ENCODE measurements at places on chromosomes 3 and 15.

- no peak for DNase-seq
Observed at GRCh38 chr3:45774581-45775521, 21.5 kb downstream of the SLC6A20 start.

- DNase-seq: peak; percentile 74
Observed at GRCh38 chr3:51671734-51672475, 853 bp downstream of the TEX264 start.

- DNase-seq: no peak
Observed at GRCh38 chr15:39846108-39846507, 63.5 kb upstream of the FSIP1 start.

DNA sequence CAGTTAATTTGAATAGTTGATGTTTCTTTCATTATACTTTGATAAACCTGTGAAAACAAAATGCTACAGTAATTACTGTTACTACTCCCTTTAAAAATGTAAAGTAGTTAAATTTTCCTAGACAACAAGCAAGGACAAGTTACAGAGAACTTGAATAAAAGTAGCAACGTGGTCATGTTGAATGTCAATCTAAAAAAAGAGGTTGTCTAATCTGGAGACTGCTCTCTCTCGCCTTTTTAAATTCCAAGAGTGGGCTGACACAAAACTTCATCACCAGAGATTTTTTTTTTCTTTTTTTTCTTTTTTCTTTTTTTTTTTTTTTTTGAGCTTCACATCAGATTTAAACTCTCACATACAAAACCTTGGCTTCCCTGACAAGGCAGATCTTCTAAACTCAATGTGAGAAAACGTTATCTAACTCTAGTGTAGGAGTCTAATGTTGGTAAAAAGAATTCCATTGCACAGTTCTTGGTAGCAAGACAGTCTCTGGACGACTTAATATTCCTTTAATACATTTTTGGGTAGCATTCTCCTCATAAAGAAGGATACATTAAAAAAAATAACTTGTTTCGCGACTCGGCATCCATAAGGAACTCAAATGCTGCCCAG is 4.1 kb downstream of the FOXP1 start:
- no peak for DNase-seq

- peak; percentile 95 for DNase-seq
Observed at GRCh38 chr15:64246364-64247189, 83.8 kb upstream of the PPIB start.

DNA sequence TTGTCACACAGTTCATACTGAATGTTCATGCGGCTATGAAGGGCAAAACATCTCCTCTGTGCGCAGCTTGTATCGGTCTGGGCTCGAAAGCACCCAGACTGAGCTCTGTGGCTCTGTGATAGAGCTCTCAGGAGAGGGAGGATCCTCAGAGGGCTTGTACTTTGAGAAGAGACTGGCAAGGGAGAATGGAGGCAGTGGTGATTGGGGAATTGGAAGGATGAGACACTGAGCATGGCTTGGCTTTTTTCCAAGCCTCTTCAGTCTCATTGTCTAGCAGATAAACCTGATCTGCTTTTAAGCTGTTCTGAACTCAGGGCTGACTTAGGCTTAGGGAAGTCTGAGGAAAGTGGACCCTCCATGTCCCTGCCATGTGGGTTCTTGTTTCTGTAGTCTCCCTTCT is 43.0 kb downstream of the RAD54L2 start:
- no peak for DNase-seq

DNA sequence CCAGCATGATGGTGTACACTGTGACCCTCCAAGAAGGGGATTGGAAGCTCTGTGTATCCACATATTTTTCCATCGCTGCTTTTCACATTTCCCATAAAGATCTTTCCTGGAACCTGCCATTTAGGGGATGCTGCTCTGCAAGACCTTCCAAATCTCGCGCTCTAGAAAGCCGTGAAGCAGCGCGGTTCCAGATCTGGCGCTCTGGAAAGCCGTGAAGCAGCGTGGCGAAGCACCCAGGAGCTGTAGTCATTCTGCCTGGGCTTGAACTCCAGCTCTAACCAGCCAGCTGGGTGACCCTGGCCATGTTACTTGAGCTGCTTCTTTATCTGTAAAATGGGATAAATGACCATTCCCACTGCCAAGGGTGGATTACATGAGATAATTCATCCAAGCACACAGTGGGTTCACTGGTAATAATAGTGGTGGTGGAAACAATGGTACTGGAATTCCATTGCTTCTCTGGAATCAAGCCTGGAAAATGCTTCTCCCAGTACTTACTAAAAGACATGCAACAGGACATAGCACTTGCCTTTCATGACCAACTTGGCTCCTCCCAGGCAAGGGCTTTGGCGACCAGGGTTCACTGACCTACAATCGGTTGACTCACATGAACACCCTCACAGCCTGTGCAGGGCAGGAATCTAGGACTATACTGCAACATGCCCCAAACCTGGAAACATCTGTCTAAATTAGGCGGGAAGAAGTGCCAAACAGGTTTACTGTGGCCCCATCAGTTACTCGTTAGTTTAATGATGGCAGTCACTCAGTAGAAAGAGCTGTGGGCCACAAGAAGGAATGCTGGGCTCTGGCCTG is 70.7 kb downstream of the XXYLT1 start:
- no peak for DNase-seq

GRCh38 chr15:82689147-82689546 is 20.5 kb downstream of the AP3B2 start:
- DNase-seq: no peak

DNA sequence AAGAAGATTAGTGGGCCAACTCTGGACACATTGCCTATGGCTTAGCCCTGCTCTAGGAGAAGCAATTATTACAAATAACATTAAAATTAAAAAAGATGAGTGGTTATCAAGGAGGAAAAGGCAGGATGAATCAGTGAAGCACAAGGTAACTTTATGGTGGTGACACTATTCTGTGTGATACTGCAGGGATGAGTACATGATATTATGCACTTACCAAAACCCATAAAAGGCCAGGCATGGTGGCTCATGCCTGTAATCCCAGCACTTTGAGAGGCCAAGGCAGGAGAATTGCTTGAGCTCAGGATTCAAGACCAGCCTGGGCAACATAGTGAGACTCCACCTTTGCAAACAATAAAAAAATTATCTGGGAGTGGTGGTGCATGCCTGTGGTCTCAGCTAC is 344.3 kb upstream of the CDIN1 start:
- DNase-seq: no peak

- DNase-seq: peak; percentile 16
Observed at GRCh38 chr3:173066044-173067004, 74.7 kb downstream of the SPATA16 start.

GRCh38 chr15:49148727-49149126 is 6.7 kb downstream of the COPS2 start:
- DNase-seq: no peak

DNA sequence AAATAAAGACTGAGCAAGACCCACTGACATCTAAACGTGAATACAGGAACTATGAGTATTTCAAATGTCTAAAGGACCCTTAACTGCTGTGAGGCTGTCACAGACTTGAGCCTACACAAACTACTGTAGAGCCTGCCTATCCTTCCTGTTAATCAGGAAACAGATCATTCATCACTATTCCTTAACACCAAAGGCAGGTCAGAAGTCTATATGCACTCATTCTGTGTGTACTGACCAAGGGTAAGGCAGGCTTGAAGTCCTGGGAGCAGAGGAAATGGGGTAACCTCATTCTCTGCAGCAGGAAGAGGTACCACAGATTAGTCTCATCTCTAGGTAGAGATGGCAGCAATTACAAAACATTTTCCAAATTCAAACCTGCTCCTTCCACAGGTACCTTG is 30.7 kb downstream of the NPTN start:
- DNase-seq: peak; percentile 25

DNA sequence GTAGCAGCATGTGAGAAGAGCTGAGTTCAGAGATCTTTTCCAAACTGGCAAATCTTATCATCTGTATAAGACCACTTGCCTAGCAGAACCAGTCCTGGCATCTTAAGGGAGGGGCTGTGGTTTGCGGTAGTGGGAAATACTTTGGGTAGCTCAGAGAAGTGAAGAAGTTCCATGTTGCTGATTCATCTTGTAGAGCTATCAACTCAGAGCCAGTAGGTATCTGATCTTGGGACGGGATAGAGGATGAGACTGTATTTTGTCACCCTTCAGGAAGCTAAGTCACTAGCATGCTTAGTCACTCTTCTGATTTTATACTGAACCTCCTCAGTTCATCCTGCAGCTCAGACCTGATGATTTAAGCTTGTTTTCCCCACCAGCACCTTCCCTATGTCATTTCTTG is 211.4 kb downstream of the NR1D2 start:
- DNase-seq: peak; percentile 89

- no peak for DNase-seq
Observed at GRCh38 chr3:77835921-77836320, 796.0 kb downstream of the ROBO2 start.

DNA sequence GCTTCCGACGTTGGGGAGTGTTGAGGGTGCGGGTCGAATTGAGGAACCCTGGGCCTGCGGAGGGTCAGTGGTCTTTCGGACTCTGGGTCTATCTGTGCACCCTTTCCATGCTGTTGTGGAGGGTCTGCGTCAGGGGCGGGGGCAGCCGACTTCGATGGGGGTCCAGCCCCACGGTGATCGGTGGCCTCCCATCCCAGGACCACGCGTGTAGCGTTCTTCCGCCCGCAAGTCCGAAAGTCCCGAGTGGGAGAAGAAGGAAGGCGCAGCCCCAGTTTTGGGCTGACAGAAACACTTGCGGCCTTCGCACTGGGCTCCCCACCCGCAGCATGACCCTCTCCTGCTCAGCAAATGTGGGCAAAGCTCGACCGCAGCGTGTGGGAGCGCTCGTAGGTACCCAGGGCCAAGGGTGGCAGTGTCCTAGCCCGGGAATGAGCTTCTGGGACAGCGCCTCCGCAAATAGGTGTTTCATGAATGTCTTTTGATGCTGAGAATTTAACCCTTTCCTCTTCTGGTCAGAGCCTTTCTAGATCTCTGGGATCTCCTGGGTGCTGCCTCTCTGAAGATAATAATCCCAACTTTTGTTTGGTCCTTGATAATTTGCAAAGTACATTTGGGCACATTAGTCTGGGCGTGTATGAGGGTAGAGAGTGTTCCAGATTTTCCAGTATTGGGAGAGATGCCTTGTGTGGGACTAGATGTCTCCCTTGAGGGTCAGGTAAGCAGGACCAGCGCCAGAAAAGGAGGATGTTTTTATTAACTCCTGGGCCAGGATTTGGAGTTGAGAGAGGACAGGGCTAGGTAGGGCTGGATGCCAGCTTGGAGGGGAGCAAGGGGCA is 2.3 kb upstream of the DLL4 start:
- DNase-seq: no peak

GRCh38 chr3:48993834-48994233 is 3.8 kb downstream of the P4HTM start:
- DNase-seq: no peak

- no peak for DNase-seq
Observed at GRCh38 chr3:172134352-172134751, 95.0 kb downstream of the FNDC3B start.

- no peak for DNase-seq
Observed at GRCh38 chr3:135216659-135217058, 421.6 kb downstream of the EPHB1 start.

GRCh38 chr3:42905740-42906069 is 237 bp upstream of the ZNF662 start:
- DNase-seq: no peak

GRCh38 chr3:14126017-14126886 is 1.4 kb downstream of the TMEM43 start:
- DNase-seq: no peak

DNA sequence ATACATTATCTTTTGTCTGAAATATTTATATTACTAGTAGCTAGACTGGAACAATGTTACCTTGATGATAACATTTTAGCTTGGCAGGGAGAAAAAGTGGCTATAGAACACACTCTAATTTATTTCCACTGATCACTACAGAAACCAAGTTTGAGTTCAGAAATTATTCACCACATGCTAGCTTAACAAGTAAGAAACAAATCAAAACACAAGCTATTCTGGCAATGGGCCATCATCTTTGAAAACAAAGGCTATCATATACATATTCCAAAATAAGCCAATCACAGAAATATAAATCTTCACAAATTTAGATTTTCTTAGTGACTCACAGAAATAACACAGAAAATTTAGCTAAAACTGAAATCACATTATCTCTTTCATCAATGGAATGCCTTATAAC is 17.1 kb downstream of the AQR start:
- no peak for DNase-seq

DNA sequence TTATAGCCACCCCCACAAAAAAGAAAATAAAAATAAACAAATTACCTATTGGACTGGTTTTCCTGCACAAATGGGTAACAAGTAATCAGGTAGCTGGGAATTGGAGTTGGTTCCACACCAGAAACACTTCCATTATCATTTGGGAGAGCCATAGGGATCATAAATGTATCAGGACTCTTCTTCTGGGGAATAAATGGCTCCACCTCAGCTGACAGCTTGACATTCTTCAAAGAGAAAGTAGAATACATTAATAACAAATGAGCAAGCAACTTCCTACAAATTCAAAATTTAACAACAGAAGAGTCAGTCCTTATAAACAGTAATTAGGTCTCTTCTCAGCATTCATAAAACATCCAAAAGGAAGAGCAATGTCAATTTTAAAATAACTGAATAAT is 8.7 kb downstream of the SECISBP2L start:
- DNase-seq: no peak

- no peak for DNase-seq
Observed at GRCh38 chr15:68935400-68935937, 5.1 kb downstream of the SPESP1 start.

DNA sequence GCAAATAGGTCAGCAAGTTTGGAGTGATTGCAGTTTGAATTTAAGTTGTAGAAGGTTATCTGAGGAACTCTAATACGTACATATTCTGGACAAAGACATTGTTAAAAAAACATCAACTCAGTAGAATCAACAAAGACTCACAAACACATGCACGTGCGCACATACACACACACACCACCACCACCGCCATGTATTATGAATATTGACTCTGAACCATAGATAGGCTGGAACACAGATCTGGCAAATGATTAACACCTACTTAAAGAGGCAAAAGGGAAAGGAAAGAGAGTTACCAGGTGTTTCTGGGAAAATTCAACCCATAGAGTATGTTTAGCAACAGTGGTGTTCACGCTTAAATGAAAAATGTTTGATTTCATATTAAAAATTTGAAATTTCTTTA is 334.2 kb upstream of the ALCAM start:
- DNase-seq: no peak

GRCh38 chr3:186966406-186966805 is 36.1 kb downstream of the ST6GAL1 start:
- no peak for DNase-seq

DNA sequence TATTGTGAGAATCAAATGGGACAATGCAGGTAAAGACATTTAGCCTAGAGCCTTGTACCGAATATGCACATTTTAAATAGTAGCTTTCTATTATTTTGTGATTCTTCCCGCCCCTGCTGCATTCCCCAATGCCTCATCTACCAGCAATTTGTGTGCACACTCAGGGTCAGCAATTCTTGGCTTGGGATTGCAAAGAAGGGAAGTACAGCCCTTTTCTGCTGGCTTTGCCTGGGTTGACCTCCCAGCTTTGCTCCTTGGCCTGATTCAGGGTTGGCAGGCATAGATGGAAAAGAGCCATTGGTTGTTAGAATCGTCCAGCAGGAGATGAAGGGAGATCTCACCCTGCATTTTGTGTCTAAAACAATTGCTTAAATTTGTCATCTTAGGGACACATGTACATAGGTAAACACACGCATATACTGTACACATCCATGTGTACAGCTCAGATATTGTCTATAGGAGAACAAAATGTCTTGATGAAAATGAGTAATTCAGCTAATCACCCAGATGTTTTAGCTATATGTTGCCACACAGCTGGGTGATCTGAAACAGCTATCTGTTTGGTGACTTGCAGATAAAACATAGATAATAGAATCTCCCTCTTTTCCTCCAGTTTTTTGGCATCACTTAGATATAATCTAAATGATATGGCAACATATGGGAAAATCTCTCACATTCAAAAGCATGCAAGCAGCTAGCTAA is 340.9 kb upstream of the TBL1XR1 start:
- peak; percentile 3 for DNase-seq

Measured in NCI-H226 (cell line).